ENCODE measurements at places on chromosomes 6 and 20. TPM values are rescaled to one million over a fixed set of nuclear protein-coding genes. Genes with fewer than 3 reads are reported as not detected.

PPIL1 gene
- 22.3 TPM for total RNA-seq

- DNase-seq = no peak
These were observed 114.2 kb downstream of the PLEKHG1 start for GRCh38 chr6:150713931-150714330.

C6orf132 gene
- total RNA-seq = 0.07 TPM

PLN gene
- 1.8 TPM for total RNA-seq

DNA sequence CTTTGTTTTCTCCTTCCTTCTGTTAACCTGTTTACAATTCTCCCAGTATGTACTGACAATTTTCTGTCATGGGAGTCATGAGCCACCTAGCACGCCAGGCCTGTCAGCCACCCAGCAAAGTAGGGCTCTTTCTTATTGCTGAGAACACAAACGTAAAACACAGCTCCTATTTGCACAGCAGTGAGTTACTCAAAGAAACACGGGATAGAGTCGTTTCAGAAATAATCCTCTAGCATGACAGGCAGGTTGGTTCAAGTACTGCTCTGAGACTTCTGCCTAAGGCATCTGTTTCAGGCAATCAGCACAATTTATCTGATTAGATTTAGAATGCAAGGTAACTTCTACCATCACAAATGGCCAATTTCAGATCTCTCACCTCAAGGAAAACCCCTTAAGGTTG lies 88.8 kb downstream of the CD24 start:
- no peak for DNase-seq

ANGPT4 gene
- total RNA-seq = not detected

- no peak for DNase-seq
These were observed 242.9 kb downstream of the TBX18 start for GRCh38 chr6:84521511-84521910.

KCNB1 gene
- 136 TPM for total RNA-seq
